ENCODE measurements at places on chromosomes 5 and 9. TPM values are rescaled to one million over a fixed set of nuclear protein-coding genes. Genes with fewer than 3 reads are reported as not detected.

The ARHGEF37 gene
- 5.2 TPM for polyA plus RNA-seq

GRCh38 chr5:107431536-107431935, 239.2 kb downstream of the EFNA5 start:
- no peak for DNase-seq

DNA sequence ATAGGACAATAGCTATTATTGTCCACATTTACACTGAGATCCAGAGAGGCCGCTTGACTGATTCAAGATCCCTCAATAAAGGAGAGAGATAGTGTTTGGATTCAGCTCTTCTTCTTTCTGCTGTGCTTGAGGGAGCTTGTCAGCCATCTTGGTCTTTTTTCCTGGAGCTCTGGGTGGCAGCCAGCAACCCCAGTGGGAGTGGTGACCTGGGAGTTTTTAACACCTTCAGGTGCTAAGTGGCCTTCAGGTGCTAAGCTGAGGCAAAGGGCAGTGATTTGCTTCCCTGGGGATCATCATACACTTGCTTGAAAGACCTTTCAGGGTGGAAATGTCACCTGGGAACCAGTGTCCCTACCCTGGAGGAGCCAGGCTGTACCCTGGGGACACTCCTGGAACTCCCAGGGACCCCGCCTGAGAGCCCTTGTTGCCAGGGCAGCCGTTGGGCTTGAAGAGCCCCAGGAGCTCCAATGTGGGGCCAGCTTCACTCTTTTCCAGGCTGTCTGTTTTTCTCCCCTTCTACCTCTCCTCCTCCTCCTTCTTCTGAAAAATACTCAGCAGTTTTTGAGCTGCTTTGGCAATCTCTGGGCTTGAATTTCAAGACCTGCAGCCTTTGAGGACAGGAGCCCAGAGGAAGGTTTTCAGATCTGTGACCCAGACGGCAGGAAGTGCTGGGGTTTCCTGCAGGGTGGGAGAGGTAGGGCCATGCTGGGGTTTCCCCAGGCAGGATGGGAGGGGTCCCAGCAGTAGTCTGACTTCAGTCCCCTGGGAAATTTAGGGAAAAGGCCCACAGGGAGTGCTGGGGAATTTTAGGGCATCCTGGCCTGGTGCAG, 59.7 kb downstream of the FGF18 start:
- no peak for DNase-seq

The SLC25A48 gene
- polyA plus RNA-seq, result 0.77 TPM

GRCh38 chr9:132806306-132806705, 71.8 kb downstream of the AK8 start:
- DNase-seq, result no peak

GRCh38 chr9:137007108-137007815, 10.9 kb upstream of the CLIC3 start:
- DNase-seq, result no peak

GRCh38 chr5:102231693-102232619, 64.1 kb downstream of the SLCO4C1 start:
- no peak for DNase-seq

DNA sequence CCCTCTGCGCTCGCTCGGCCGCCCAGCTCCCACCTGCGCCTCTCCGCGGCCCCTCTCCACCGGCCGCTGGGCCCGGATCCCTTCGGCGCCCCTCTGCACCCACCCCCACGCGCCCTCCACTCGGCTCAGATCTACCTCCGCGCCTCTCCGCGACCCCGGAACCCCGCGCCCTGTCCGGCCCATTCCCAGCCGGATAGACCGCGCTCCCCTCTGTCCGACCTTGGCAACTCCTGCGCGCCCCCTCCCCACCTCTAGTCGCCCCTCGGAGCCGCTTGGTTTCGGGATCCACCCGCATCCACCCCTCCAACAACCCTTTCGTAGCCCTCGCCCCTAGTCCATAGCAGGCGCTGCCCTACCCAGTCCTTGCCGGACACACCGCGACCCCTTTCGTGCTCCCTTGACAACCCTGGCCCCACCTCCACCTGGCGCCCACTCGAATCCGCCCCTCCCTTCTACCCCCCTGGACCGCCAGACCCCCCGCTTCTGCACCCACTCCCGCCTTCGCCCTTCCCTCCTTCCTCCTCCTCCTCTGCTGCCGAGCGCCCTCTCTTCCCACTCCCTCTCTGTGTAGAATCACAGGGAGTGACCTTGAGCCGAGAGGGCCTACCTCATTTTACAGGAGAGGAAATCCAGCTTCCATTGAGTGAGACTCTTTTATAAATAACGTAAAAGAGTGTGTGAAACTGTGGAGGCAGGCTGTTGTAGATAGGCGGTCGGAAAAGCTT, 525 bp upstream of the AK3 start:
- peak; percentile 33 for DNase-seq

The CERCAM gene
- 35.6 TPM for polyA plus RNA-seq

The C5orf15 gene
- 130 TPM for polyA plus RNA-seq

The TCERG1 gene
- polyA plus RNA-seq, result 139 TPM

DNA sequence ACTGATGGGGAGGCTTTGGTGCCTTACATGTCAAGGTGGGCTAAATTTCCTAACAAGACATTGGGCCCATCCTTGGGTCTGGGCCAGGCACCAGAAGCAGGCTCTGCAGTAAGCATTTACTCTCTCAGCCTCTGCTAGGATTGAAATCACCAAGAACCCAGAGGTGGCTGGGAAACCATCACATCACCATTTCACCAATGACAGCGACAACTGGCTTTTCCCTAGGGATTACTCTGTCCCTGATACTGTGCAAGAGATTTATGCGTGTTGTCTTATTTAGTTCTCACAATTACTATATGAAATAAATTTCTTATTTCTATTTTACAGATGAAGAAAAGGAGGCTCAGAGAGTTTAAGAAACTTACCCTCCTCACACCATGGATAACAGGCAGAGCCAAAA, 342.2 kb downstream of the ARHGEF28 start:
- no peak for DNase-seq

DNA sequence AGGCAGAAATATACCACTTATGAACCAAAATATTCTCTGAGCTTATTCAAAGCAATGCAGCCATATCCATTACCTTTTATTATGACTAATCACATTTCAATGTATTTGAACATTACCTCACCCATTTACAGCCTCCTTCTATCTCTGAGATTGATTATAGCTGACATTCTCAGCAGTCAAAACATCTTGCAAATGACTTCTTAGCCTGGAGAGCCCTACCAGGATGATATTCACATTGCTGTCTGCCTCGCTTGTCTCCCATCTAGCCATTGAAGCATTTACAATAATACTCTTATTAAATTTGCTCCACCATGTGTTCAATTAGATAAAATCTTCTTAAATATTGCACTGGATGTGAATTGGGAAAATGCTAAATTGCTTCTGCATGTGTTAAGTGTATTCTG, 1879.9 kb upstream of the ACO1 start:
- DNase-seq, result no peak

The RNF183 gene
- 0.67 TPM for polyA plus RNA-seq

- no peak for DNase-seq
These were observed 207.2 kb downstream of the DOCK8 start for GRCh38 chr9:421896-422295.

- DNase-seq, result no peak
These were observed 380.0 kb downstream of the ANXA1 start for GRCh38 chr9:73531658-73532057.

The AGXT2 gene
- not detected for polyA plus RNA-seq

DNA sequence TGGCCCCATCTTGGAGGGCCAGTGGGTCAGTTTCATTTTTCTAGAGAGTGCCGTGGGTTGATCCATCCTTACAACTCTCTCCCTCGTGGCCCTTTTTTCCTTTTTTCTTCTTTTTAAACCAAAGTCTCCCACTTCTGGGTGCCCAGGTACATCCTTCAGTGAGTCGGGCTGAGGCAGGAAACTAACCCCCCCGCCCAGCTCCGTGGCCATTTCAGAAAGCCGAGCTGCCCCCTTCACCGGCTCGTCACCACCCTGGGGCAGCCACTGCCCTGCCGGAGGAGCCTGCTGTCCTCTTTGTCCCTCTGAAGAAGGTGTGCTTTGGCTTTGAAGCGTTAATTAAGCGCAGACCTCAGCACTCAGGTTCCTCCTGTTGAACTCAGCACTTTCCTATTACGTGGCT, 5.2 kb downstream of the CFAP77 start:
- no peak for DNase-seq

DNA sequence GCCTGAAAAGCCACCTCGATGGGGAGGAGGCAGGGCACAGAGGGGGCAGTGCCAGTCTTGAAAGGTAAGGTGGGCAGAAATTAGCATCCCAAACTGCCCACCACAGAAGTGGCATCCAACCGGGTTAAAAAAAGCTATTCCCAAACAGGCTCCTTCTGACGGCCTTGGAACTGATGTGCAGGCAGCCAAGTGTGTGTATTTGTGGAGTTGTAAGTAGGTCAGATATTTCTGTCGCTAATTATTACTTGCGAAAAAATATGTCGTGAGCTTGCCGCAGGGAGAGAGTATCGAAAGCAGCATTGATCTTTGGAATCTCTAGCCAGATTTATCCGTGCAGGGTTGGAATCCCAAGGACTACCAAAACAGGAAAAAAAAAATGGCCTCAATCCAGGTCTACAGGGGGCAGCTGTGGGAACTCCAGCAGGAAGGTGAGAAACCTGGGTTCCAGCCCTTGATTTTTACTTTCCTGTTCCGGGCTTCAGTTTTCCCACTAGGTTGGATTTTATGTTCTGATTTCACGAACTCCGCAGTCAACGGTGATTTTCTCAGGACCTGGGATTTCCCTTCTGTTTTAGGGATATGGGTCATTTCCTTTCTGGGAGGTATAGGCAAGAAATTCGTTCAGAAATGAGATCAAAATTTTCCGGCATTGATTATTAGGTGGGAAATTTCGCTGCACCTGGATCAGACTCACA, 200.8 kb downstream of the RGS3 start:
- no peak for DNase-seq

GRCh38 chr5:108046955-108047670, 334.8 kb downstream of the FBXL17 start:
- no peak for DNase-seq

The PCDHGB5 gene
- 7.7 TPM for polyA plus RNA-seq

DNA sequence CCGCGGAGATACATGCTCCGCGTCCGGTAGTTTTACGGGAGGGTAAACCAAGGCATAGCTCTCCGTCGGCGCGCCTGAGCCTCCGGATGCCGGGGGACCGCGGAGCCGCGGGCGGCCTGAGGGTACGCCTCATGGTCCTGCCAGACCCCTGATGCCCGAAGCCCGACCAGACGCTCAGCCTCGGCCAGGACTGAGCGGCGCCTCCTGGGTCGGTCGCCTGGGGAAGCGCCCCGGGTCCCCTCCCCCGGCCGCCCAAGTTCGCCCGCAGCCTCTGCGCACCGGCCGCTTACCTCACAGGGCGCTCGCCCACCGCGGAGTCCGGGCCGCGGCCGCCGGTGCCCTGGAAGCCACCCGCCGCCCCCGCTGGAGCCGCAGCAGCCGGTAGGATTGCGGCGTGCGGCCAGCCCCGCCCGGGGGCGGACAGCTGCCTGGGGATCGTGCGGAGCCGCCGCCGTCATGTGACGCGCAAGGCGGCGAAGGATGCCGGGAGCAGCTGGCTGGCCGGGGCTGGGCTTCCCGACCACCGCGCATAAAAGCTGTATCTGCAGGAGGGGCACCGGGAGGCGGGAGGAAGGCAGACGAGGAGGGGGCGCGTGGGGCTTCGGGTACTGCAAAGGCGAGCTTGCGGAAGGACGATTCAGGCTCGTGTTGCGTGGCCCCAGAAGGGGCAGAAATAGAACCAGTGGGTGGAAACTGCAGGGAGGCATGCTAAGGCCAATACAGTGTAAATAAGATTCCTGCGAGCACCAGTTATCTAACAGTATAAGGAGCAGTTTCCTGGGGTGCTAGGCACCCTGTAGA, at the start of gene FBXO10:
FBXO10 (minus strand) TSS at position 460 of the 801 bp plus-strand sequence. CDS start 34,612 bp downstream, outside the sequence.
- DNase-seq, result peak; percentile 77

All from right lung (tissue), 10 donors.